NCI-H2081 treated with DMSO at 0.1 percent for 48 hours (cell line): ENCODE measurements at places on chromosomes 4 and X.

- DNase-seq, result no peak
Observed at GRCh38 chr4:134740290-134740689, 538.7 kb upstream of the PABPC4L start.

DNA sequence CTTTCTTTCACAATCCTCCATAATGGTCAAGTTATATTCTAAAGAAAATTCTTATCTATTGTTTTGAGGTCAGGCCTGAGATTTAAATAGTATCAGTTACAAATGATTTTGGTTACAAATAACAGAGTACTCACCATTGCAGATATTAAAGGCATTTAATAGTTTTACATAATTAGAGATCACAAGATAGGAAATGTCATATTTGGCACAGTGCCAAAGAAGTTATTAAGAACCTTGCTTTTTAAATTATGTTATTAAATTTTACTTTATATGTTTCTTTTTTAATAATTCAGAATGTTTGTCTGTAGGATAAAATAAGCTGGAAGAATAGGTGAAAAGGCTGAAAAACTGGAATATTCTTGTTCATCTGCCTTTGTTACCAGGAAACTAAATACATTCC, 1174.7 kb downstream of the PCDH18 start:
- no peak for DNase-seq

DNA sequence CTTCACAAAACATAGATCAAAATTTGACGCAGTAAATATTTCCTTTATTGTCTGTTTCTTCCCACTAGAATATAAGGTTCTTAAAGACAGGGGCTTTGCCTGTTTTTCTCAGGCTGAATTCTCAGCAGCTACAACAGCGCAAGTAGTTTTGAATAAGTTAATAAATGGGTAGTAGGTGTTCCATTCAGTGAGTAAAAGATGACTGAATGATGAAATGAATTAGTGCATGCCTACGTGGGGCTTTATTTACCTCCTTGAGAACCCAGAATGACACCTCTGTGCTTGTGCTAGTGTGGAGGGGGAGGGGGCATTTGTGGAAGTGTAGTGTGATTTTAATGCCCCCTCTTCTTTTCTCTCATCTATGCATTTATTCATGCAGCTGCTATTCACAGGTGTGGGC, 278.9 kb downstream of the FBXW7 start:
- no peak for DNase-seq

- no peak for DNase-seq
Observed at GRCh38 chr4:97496298-97496873, 646.9 kb downstream of the STPG2 start.

DNA sequence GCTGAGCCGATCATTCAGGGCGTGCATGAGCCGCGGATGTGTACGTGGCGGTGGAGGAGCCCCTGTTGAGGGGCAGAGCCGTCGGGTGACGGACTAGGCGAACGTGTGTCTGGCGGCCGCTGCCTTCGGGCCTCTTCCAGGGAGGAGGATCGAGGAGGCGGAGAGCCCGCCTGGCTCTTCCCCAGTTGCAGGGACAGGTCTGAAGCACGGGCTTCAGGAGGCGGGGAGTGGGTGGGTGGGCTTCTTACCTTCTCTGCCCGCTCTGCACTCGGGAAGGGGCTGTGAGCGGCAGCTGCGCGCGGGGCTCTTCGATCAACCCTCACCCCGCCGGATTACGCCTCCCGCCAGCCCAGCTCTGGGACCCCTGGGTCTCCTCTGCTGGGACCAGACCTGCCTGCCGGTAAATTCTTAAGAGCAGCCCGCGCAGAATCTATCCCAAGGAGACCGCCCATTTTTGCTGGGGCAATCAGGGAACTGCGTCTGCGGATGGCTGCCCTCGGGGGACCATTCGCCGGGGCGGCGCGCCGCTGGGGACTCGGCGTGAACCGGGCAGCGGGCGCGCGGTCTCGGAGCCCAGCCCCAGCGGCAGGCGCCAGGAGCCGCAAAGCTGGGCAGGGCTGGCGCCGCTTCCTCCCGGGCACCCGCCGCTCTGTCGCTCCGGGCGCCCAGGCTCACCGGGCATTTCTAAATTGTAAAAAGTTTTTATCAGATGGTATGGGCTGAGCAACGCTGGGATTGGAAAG, 4.9 kb downstream of the PLAC8 start:
- DNase-seq, result no peak

GRCh38 chr4:158796370-158797140, 27.7 kb downstream of the FNIP2 start:
- DNase-seq, result no peak

- DNase-seq, result no peak
Observed at GRCh38 chr4:95141361-95141760, 383.6 kb downstream of the BMPR1B start.

DNA sequence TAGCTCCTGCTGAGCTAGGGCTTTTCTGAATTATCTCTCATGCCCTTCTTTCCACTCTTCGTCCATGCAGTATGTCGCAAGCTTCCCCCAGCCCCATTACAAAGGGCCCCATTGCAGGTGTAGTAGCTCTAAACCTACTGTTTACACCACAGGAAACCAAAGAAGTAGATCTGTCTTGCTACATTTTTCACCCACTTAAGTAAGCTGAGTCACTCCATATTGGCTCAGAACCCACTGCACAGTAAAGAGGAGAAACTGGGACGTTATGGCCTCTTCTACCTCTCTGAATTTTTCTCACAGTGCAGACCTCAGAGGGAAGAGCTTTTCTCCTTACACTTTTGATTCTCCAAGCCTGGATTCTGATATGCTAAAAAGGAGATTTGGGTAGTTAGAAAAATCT, 200.2 kb downstream of the SMARCA1 start:
- no peak for DNase-seq

DNA sequence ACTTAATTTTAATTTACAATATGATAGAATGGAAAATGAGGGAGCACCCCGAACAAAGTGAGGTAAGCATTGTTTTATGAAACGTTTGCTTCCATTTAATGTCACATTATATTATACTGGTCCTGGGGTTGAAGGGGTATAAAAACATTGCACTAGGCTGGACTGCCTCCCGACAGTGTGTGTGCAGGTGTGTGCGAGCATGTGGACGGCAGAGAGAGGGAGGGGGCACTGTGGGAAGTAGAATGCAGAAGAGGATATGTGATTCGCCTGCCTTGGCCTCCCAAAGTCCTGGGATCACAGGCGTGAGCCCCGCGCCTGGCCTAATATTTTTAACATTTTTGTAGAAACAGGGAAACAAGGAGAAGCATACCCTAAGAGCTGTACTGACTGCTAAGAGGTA, 36.0 kb downstream of the IRF2 start:
- DNase-seq, result no peak

GRCh38 chr4:8167815-8168214, 9.2 kb upstream of the ABLIM2 start:
- DNase-seq, result no peak

- no peak for DNase-seq
Observed at GRCh38 chr4:62822306-62822705, 1586.9 kb downstream of the TECRL start.

DNA sequence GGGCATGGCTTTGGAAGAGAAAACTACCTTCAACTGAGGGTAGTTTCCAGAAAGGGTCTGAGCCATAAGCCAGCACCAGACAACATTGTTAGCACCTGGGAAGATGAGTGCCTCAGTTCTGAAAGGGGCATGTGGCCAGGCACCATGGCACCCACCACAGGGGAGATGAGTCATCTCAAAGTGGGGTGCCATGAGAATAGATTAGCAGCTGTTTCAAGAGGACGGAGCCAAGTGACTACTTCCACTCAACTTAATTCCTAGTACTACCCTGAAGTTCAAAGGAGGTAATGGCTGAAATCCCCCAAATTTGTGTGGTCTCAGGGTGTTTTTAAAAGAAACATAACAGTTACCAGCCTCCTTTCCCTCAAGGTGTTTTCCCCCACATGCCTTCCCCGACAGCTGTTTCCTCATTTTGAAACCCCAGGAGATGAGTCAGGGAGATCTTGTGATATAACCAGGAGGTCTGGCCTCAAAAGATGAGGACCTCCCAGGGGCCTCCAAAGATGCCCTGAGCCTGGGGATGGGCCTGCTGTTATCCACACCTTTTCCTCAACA, 27.8 kb upstream of the FTHL17 start:
- DNase-seq, result no peak

GRCh38 chr4:52604215-52604614, 54.9 kb downstream of the USP46 start:
- DNase-seq, result no peak

- DNase-seq, result no peak
Observed at GRCh38 chrX:49844611-49845010, 15.5 kb downstream of the PAGE4 start.

DNA sequence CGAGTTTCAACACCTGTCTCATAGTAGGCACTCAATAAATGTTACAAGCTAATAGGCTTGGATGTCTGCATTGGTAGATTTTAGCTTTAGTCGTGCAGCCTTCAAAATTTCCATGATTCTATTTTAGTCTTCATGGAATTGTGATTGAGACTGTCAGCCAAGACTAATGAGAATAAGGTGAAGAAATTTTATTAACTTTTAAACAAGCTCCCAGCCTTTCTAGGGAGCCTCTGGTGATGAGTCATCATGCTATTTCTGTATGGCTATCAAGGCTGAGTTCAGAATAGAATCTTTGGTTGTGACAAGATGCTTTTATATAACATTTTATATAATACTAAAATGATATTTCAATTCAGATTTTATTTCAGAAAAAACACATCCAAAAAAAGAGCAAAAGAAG, 685.8 kb downstream of the GABRG1 start:
- no peak for DNase-seq

DNA sequence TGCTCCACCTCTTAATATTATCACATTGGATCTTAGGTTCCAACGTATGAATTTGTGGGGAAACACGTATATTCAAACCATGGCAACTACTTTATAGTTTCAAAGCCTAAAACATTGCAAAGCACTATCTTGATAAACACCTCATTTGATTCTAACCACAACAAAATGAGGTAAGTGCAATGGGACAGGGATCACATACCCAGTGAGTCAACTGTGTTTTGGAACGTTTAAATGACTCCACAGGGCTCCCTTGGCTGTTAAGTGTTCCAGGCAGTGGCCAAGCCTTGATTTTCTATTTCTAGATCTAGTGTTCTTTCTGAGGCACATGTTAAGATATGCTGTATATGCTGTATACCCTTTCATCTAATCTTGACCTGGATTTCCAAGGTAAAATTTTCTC, 54.5 kb upstream of the C1QTNF7 start:
- no peak for DNase-seq

GRCh38 chrX:139850968-139851367, 81.9 kb downstream of the ATP11C start:
- no peak for DNase-seq

DNA sequence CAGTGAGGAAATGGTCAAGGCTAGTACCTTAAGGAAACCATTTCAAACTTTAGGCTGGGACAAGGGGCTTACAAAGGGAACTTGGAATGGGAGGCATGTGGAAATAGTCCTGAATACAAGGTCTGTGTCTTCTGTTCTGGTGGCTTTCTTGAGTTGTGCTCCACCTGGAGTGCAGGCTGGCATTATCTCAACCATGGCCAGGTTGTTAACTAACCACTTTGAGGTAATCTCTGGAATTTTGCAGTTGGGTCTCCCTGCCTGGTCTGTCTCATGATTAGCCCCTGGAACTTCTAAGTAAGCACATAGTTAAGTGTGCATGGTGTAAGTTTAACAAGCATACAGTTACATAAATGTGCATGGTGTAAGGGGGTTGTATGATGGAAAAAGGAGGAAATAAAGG, 77.5 kb downstream of the PCDH18 start:
- DNase-seq, result no peak

DNA sequence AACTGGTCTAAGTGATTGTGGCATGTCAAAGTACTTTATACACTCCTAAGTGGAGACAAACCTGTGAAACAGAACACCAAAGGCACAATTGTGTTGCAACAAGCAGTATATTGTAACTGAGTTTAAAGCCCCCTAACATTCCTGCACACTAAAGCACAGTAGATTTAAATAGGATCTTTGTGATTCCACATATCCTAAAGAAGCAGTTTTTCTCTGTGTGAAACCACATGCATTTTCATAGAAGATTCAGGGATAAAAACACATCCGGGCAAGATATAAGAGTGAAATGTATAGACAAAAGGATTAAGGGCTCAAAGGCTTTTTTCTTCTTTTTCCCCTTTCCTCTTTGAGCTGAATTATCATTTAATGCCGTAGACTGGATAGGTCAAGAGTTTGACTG, 82.2 kb downstream of the ANK2 start:
- no peak for DNase-seq

GRCh38 chr4:138224614-138225013, 17.5 kb downstream of the SLC7A11 start:
- no peak for DNase-seq

DNA sequence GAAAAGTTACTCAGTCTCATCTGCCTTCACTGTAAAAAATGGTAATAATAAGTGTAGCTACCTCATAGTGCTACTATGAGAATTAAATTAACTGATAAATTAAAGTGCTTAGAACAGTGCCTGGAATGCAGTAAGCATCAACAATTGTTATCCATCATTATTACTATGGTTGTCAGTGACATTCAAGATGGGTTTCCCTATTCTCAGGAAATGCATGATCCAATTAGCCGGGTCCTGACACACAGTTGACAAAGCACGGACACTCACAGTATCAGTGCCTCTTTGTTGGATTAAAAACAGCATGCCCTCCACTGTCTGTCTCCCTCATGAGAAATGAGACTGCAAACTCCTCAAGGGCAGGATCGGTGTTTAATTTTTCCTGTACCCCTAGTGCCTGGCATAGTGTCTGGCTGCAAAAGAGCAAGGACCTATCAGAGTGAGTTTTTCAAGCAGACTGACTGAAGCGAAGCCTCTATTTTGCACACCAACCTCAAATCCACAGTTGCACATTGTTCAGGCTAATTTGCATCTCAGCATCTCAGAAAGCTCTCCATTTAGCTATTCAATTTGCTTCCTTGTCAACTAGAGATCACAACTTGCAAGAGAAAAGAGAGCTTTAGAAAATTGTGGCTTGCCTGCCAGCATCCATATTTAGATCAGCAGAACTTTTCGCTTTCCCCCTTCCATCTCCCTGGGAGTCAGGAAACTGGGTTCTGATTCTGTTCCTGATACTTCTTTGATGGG, 122.9 kb downstream of the LDB2 start:
- no peak for DNase-seq

- no peak for DNase-seq
Observed at GRCh38 chr4:156953951-156954350, 17.6 kb downstream of the PDGFC start.

GRCh38 chr4:186204103-186204559, 12.8 kb downstream of the CYP4V2 start:
- DNase-seq, result no peak

GRCh38 chr4:116389139-116389538, 696.2 kb downstream of the TRAM1L1 start:
- no peak for DNase-seq

GRCh38 chr4:40526741-40527140, 102.9 kb downstream of the RBM47 start:
- DNase-seq, result no peak

- DNase-seq, result no peak
Observed at GRCh38 chr4:52253025-52253424, 201.9 kb downstream of the SPATA18 start.
